ENCODE measurements at places on chromosomes 2 and 18.

GRCh38 chr2:84896567-84896966 is 8.9 kb upstream of the TMSB10 start:
- DNase-seq: no peak

GRCh38 chr2:235139956-235140800 is 188.4 kb downstream of the SH3BP4 start:
- no peak for DNase-seq

- DNase-seq: no peak
Measured at GRCh38 chr2:233487748-233488345, 78.7 kb downstream of the USP40 start.

DNA sequence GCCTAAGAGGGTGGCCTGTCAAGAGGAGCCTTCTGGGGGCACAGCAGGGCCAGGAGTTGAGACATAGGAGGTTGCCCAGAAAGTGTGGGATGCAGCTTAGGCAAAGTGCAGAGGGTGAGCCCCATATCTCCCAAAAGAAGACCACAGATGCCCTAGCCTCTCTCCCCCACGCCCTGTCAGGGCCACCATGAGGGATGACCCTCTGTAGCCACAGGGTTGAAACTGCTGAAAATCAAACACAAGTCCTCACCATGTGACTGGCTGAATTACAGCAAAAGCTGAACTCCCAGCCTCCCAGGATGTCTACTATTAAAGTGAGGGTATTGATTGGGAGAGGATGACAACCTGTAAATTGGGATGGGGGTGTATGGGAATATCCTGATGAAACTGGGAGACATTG is 37.4 kb upstream of the ARHGEF4 start:
- no peak for DNase-seq

DNA sequence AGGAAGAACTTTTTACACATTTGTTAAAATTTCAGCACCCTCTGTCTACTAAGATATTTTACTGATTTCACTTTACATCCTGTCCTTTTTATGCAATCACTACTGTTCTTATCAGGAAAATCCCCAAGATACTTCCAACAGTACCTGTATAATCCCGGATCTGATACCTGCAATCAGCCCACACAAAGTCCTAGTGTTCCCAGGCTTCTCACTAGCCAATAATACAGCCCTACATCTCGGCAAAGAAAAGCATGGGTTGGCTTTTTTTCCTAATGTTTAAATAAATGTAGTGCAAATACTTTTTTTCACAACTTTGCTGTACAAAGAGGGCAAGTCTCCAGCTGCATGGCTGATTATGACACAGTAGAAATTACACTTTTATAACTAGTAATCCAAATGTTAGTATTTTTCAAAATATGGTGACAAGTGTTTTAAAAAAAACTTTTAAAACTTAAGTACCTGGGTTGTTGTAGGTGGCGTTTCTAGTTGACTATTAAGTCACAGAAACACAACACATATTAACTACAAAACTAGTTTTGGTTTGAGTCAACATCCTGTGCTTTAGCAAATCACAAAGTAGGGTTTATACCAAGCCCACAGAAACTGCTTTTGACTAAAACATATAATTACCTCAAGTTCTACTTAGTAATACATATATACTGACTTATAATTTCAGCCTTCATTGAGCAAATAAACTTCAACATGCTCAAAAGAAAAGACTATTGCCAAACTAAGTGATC is 19.5 kb downstream of the CNOT11 start:
- DNase-seq: no peak

DNA sequence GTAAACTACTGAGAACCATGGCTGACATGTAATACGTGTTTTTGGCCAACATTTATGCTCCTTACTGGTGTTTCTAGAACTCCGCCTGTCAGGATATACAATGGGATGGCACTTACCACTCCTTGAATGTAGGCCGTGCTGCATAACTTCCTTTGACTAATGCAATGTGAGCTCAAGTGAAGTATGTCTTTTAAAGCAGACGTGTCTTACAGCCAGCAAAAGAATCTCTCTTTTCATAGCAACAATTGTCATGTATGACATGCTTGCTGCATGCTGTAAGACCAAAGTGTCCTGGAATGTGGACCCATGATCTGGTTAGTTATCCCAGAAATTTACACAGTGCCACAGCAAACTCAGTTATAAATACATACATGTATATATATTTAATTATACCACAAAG is 1202.7 kb upstream of the PIK3C3 start:
- DNase-seq: no peak

DNA sequence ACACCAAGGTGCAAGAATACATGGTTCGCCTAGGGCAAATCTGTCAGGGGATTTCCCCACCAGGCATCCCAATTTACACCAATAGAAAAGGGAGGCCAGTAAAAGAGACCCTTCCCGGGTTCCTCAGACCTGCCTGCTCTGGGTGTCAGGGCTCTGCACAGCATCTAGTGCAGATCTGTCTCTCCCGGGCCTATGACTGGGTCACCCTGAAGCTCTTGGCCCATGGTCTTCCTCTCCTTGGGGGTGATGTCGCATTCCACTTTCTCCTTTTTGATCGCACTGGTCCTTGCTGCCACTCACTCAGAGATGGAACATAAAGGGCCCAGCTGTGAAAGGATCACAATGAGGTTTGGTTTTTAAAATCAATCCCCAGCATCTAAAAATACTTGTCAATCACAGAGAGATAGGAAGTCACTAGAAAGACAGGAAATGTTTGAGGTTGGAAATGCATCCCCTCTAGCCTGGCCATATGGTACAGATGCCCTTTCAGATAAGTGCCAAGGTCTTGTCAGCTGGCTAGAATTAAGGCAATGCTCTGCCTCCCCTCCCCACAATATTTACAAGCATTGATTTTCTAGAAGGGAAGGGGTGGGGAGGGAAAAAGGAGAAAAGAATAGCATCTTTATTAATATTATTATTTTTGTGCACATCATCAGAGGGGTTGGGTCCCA is 34.9 kb upstream of the AFTPH start:
- DNase-seq: peak; percentile 54

DNA sequence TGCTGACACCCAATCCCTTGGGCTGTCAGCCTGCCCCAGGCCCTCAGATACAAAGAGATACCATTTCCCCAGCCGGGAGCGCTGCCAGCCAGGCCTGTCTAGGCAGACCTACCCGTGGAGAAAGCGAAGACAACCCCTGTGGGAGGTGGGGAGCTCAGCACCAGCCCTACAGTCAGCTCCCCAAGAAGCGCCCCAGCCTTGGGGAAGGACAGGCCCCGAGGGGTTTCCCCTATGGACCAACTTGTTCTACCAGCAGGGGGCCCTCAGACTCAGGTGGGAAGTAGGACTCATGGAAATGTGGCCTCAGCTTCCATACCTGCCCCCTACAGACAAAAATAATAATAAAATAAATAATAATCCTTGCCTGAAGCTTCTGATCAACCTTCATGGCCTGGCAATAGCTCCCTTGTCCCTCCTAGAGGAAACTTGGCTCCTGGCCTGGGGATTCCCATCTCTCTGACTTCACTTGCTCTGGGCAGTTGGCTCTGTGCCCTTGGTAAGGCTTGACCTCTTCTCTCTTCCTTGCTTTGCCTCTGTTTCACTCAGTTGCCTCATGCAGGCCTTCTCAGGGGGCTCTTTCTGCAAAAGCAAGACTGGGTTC is 7.0 kb downstream of the SLC35F6 start:
- DNase-seq: peak; percentile 49

- DNase-seq: peak; percentile 47
Measured at GRCh38 chr18:48767090-48767690, 183.6 kb downstream of the SMAD7 start.

DNA sequence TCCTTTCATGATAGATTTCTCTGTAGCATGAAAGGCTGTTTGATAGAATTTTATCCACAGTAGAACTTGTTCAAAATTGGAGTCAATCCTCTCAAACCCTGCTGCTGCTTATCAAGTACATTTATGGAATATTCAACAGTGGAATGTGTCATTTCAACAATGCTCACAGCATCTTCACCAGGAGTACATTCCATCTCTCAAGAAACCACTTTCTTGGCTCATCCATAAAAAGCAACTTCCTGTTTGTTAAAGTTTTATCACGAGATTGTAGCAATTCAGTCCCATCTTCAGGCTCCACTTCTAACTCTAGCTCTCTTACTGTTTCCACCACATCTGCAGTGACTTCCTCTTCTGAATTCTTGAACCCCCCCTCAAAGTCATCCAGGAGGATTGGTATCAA is 29.4 kb downstream of the PDCL3 start:
- DNase-seq: no peak

DNA sequence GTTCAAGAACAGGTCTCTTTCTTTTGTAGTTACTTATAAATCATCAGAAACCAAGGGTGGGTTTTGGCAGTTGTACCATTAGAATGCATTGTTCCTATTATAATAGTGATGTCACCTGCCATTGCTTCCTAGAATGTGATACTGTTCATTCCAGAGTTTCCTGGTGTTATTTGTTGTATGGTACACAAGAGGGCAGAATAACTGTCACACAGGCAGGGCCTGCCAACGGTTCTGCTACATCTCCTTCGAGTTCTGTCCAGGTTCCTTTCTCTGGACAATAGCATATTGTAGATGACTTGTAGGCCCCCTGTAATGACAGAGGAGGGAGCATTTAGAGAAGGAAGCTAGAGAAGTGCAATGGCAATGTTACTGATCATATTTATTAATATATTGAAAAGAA is 98.3 kb downstream of the KLHL14 start:
- peak; percentile 5 for DNase-seq

GRCh38 chr2:173948842-173949241 is 16.3 kb downstream of the SP3 start:
- no peak for DNase-seq

- no peak for DNase-seq
Measured at GRCh38 chr18:51235009-51235789, 37.7 kb upstream of the MEX3C start.

DNA sequence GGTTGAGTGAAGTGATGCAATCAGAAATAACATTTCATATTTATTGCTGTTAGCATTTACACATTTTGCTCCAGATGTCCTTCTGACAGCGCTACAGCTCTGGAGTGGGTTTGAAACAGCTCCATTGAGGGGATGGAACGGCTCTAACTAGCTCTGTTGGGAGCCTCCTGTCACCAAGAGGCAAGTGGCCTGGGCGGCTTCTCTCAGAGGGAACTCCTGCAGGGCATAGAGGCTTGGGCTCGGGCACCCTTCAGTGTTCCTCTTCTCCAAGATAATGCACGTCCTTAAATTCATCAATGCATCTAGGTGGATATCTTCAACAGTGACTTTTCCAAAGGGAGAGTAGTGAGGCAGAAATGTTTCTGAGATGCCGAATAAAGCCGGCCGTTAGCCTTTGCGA is 122.5 kb downstream of the CNTNAP5 start:
- DNase-seq: no peak

GRCh38 chr2:234632527-234633391 is 135.9 kb upstream of the ARL4C start:
- DNase-seq: no peak

- no peak for DNase-seq
Measured at GRCh38 chr2:184735611-184736010, 137.3 kb downstream of the ZNF804A start.

DNA sequence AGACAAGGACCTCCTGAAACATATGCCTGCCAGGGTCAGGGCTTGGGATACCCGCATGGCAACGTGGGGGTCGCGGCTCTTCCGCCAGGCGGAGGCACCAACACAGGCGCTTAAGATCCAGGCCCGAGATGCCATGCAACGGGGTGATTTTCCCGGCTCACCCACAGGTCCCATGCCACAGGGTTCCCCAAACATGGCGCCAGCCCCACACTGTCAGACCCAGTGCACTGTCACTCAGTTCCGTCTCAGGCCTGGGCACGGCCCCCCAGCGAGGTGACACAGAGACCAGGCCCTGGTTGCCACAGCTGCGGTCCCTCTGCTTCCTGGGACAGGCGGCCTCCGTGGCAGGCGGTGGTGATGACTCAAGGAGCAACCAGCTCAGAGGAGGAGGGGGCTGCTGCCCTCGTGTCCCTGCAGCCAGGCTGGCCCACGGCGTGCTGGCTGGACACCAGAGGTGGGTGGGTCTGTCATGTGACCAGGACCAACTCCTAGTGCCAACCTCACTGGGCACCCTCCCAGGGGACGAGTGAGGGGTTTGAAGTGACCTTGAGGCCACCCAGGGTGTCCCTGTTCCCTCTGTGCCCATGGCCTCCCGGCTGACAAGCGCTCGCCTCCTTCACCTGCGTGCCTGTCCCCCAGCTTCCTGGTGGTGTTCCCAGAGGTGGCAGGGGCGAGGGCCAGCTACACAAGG is 4.9 kb downstream of the PDCD1 start:
- DNase-seq: peak; percentile 43

GRCh38 chr2:231359441-231359840 is 36.1 kb upstream of the B3GNT7 start:
- DNase-seq: no peak

DNA sequence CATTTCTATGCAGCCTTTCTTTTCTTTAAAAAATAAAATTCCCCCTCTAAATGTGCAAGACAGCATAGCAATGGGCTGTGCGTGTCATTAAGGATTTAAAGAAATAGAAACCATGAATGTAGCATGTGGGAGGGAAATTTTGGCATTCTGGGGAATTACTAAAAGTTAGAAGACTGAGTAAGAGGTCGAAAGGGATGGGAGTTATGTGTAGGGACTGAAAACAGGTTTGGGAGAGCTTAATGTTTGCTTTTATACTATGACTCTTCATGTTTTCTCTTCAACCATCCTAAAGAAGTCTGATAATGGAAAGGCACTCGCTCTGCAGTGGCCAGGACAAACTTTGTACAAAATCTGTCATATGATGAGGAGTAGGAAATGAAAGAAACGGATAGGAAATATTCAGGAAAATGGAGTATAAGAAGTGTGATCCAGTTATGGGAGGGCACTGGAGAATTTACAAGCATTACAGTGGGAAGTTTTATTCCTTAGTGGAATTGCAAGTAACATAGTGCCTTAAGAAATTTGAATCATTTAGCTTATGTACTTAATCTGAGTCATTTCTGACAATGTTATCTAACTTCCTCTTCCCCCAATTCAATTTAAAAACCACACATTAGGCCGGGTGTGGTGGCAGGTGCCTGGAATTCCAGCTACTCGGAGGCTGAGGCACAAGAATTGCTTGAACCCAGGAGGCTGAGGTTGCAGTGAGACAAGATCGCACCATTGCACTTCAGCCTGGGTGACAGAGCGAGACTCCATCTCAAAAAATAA is 20.6 kb downstream of the TMEM87B start:
- DNase-seq: no peak

DNA sequence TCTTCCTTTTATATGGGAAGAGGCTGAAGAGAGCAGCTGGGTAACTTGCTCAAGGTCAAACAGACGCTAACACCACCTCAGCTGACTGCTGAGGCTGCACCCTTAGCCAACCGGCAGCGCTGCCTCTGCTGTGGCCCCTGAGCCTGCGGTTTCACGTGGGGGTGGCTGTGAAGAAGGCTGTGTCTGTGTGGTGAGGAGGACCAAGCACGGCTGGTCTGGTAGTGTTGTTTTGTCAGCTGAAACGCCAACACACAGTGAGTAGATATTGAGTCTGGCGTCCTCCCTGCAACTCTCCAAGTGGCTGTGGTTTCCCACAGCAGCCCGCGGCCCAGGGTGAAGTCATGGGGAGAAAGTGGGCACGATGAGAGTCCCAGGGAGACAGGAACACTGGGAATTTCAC is 69.6 kb downstream of the THNSL2 start:
- no peak for DNase-seq

- DNase-seq: no peak
Measured at GRCh38 chr2:99653433-99653832, 163.6 kb upstream of the REV1 start.

Data from SK-N-SH (cell line).